ENCODE measurements at places on chromosomes 6 and 20.

GRCh38 chr6:75268988-75269354 lies 15.6 kb downstream of the TMEM30A start:
- no peak for DNase-seq

GRCh38 chr6:56435326-56435725 lies 187.9 kb upstream of the COL21A1 start:
- DNase-seq, result no peak

DNA sequence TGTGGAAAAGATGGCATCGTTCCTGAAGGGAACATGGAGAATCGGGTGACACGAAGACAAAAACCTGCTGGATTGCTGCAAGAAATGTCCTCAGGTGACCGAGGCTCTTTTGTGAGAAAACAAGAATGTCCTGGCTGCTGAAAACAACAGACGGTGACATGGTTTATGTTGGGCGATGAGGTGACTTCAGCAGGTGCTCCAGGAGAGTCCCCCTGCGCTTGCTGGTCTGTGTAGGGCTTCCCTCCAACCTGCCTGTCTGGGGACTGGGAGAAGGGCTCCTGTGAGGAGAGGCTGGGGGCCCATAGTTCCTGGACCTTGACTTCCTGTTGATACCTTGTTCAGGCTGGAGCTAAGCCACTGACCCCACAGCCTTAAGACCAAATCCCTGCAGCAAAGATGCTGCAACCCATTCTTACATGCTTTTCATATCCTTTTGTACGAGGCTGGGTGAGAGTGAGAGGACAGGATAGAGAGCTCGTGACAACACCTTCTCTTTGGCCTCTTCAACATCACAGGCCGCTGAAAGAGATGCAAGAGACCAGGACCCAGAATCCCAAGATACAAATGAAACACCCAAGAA lies 134.8 kb downstream of the CD83 start:
- no peak for DNase-seq

DNA sequence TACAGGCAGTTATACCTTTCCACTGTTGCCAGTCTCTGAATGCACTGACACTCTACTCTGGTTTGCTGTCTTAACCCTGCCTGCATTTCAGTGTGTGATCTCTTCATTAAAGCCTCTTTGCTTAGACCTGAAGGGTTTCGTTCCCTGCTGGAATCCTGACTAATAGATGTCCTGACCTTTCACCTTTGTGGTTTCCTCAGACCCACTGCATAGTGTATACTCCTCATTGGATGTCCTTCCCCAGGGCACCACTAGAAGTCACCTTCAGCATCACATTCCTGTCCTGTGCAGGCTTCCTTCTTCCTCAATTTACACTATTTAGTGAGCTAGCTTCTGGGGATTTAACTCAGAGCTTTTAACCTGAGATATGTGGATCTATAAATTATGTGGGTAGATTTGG lies 120.6 kb downstream of the RCAN2 start:
- DNase-seq, result no peak

DNA sequence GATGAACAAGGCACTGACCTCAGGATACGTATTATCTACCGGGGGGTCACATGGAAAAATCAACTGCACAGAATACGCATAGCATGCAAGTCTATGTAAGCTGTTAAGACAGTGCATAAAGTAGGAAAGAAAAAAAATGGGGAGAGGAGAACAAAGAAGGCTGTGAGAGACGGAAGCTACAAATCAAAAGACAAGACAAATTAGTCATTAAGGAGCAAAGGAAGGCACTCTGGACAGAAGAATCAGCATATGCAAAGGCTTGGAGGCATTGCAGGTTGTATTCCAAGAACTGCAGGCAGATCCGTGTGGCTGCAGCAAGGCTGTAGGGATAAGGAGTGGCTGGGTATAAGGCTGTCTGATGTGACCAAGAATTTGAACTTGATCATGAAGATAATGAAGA lies 89.0 kb downstream of the NRSN1 start:
- DNase-seq, result no peak

GRCh38 chr20:24149175-24149574 lies 160.6 kb upstream of the GGTLC1 start:
- DNase-seq, result no peak

GRCh38 chr6:83151114-83151513 lies 42.0 kb downstream of the PGM3 start:
- DNase-seq, result no peak

- no peak for DNase-seq
These were observed 491 bp downstream of the GNMT start for GRCh38 chr6:42961020-42961470.

GRCh38 chr6:31462026-31462963 lies 35.6 kb upstream of the MICB start:
- no peak for DNase-seq

DNA sequence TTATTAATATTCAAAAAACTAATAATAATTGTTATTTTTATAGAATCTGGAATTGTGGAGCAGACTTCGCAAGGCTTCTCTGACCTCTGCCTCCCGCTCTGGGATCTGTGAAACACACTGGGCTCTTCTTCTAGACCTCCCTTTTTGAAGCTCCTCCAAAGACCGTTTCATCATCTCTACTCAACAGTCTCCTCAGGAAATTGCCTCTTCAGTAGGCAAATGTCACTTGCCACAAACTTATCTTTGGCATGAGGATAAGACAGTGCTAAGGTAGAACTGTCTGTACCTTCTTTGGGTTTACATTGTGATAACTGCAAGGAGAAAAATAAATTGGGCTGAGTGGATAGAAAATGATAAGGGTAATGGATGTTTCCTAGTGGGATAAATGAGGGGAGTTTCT lies 2.3 kb upstream of the MAS1L start:
- DNase-seq, result no peak

DNA sequence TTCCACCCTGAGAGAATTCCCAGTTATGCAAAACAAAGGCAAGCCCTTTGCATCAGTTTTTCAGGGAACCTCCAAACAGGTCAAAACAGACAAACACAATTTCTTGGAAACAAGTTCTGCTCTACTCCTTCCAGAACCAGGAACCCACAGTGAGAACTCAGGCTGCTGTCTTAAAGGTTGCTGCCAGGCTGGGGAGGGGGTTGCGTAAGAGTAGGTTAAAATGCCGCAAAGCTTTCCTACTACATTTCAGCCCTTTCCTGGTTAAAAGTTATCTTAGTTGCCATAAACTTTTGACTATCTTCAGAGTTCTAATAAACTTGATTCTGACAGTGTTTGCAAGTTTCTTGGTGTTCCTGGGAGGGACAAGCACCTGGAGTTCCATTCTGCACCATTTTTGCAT lies 33.8 kb downstream of the KPNA5 start:
- no peak for DNase-seq

DNA sequence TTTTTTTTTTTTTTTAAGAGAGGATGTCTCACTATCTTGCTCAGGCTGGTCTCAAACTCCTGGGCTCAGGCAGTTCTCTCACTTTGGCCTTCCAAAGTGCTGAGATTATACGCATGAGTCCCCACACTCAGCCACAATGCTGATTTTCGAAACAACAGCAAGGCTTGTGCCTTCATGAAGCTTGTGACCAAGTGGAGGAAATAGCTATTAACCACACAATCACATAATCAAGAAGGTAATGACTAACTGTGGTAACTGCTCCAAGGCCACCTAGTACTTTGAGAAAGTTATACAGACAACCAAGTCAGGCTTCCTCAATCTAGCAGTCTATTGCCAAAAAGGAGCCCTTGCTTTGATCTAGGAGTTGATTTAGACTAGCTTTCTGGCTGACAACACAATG lies 46.3 kb downstream of the SOD2 start:
- DNase-seq, result no peak

DNA sequence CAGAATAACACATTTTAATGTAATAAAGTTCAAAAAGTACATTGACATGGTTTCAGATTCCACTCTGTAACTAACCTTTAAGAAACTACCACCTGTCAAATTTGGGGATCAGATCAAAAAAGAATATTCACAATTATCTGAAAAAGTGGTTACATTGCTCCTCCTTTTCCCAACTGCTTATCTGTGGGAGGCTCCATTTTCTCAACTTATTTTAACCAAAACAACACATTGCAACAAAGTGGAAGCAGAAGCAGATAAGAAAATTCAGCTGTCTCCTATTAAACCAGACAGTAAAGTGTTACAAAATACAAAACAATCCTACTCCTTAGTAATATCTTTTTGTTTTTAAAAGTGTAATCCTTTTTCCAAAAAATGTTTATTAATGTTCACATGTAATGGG lies 61.4 kb downstream of the PDSS2 start:
- DNase-seq, result no peak

DNA sequence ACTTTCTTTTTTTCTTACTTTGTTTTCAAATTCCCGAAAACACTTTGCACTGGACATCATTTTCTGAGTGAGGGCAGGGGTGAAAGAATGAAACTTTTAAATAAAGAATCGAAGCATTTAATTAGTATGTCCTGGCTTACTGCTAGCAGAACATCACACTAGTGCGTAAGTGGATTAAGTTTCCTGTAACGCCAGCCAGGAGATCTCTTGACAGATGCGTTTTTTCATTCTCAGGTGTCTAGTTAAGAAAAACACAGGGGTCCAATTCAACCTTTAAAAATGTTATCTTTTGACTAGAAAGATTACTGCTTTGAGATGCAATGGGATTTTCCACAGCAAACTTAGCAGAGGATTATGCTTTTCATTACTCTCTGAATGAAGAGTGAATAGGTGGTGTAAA lies 858.8 kb upstream of the EPHA7 start:
- DNase-seq, result no peak

GRCh38 chr20:57600320-57601210 lies 19.7 kb downstream of the ZBP1 start:
- no peak for DNase-seq

DNA sequence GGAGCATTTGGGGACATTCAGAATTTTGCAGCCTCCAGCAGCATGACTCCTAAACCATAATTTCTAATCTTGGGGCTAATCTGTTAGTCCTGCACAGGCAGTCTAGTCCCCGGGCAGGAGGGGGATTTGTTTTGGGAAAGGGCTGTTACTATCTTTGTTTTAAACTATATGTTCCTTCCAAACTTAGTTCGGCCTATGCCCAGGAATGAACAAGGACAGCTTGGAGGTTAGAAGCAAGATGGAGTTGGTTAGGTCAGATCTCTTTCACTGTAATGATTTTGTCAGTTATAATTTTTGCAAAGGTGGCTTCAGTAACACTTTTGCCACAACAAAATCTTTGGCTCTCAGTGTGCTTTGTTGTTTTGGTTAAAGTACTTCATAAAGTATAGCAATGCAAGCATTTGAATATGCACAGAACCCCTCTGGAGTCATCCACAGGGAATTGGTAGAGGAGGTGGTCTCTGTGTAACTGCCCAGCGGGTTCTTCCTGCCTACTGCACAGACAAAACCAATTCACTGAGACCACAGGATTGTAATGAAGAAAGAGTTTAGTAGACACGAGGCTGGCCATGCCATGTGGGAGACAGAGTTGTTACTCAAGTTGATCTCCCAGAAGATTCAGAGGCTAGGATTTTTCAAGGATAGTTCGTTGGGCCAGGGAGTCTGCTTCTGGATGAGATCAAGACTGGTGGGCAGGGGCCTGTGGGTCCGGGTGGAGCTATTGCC lies 224.1 kb upstream of the MYLIP start:
- no peak for DNase-seq

DNA sequence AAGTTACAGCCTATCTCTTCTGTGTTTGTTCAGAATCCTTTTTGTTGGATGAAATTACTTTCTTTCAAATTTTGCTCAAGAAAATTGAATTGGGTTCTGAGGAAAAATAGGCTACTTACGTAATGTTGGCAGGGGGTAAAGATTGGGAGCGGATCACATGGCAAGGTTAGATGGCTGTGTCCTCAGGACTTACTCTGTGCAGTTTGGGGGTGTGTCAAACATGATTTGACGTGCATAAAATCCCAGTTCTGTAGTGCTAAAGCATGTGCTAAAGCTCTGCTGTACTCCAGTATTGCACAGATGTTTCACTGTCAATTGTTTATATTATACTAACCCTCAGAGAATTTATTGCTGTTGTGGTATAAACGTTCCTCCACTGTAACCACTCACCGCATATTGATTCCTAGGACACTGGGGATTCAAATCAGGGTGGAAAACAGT lies 2.6 kb downstream of the NT5E start:
- DNase-seq, result no peak

DNA sequence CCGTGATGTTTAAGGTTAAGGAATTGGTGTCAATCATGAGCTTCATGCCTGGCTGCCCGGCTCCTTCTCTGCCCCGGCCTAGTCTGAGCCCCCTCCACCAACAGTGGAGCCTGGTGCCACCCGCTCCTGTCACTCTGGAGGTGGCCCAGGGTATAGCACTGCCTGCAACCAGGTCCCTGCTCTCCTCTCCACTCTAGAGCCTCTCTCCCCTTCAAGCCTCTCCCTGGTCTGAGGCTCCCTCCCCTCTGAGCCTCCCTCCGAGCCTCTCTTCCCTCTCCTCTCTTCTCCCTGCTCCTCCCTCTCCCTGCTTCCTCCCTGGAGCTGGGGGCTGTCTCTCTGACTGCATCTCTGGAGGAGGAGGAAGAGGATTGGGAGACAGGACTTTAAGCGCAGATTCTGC lies 31.3 kb upstream of the MRGBP start:
- DNase-seq, result no peak

- DNase-seq, result no peak
These were observed 66.4 kb downstream of the AFDN start for GRCh38 chr6:167892835-167893815.

DNA sequence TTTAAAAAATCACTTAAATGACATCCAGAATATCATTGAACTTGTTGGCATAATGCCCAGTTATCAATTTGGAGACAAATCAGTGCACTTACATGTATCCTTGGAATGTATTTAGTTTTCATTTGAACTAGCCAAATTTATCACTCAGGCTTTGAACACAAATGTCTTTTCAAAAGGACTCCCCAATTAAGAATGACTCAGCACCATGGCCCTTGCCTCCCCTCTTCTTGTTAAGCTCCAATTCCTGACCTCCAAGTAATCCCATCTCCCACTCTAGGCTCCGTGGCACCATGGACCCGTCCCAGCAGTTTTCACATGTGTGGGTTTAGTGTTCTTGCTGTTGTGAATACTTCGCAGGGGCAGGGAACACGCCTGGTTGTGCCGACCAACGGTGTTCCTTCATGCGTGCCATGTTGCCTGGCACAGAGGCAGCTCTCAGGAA lies 2.7 kb downstream of the AKAP12 start:
- no peak for DNase-seq

GRCh38 chr20:12112089-12112474 lies 194.4 kb downstream of the BTBD3 start:
- DNase-seq, result no peak

- DNase-seq, result peak; percentile 67
These were observed 65.9 kb downstream of the PTPN1 start for GRCh38 chr20:50575865-50576720.

DNA sequence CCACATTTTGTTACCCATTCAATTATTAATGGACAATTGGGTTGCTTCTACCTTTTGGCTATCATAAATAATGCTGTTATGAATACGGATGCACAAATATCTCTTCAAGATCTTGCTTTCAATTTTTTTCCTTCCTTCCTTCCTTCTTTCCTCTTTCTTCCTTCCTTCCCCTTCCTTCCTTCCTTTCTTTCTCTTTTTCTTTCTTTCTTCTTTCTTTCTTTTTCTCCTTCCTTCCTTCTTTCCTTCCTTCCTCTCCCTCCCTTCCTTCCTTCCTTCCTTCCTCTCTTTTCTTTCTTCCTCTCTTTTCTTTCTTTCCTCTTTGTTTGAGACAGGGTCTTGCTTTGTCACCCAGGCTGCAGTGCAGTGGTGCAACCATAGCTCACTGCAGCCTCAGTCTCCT lies 39.2 kb downstream of the ZNF184 start:
- DNase-seq, result no peak

- peak; percentile 21 for DNase-seq
These were observed 2.2 kb upstream of the TUBB2B start for GRCh38 chr6:3229566-3230178.

- no peak for DNase-seq
These were observed 177.3 kb downstream of the LRFN2 start for GRCh38 chr6:40409716-40410397.

GRCh38 chr20:62927128-62927705 lies 912 bp upstream of the DIDO1 start:
- no peak for DNase-seq

All from stimulated activated CD4-positive, alpha-beta T cell treated with anti-CD3 and anti-CD28 coated beads, Interleukin-1b, Interleukin-23, amount 100 ng/mL, for 48 hours (primary cell).